Fibroblast of mammary gland (primary cell): ENCODE measurements at places on chromosomes 1 and 21.
A peak's percentile ranks its signal among the peaks of the same experiment; 100 is the strongest.

DNA sequence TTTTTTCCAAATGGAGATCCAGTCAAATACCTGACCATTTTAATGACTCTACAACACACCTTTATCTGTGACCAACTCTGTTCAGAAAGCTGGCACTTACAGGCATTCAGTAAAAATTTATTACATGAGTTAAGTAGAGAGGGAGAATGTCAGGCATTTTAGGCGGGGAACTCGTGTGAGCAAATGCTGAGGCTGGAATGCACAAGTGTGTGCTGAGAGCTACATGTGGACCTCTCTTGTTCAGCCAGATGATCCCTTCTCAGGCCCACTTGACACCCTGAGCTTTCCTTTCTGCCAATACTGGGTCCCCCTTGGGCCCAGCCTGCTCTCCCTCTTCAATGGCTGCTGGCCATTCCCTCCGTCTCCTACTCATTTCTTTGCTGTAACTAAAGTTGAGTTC, 11.7 kb downstream of the PPIH start:
- no peak for DNase-seq

DNA sequence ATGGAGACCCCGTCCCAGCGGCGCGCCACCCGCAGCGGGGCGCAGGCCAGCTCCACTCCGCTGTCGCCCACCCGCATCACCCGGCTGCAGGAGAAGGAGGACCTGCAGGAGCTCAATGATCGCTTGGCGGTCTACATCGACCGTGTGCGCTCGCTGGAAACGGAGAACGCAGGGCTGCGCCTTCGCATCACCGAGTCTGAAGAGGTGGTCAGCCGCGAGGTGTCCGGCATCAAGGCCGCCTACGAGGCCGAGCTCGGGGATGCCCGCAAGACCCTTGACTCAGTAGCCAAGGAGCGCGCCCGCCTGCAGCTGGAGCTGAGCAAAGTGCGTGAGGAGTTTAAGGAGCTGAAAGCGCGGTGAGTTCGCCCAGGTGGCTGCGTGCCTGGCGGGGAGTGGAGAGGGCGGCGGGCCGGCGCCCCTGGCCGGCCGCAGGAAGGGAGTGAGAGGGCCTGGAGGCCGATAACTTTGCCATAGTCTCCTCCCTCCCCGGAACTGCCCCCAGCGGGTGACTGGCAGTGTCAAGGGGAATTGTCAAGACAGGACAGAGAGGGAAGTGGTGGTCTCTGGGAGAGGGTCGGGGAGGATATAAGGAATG, 505 bp downstream of the LMNA start:
- no peak for DNase-seq

DNA sequence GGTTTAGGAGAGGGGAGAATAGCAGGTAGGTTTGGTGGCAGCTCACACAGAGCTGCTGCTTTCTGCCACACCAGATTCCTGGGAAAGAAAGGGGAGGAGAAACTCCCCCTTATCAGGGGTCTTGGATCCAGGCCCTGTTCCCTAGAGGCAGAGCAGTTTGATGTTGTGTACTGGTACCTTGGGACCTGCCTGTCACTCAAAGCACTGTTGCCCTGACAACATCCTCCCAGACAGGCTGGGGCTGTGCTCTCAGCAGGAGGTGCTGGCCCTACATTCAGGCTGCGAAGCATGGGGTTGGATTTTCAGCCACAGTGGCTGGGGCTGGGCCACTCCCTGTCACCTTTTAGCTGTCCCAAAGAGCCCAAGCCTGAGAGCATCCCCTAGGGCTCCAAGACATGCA, 188.0 kb downstream of the GRIK3 start:
- DNase-seq = no peak

GRCh38 chr1:2911421-2912178, 109.7 kb upstream of the ACTRT2 start:
- DNase-seq = no peak

DNA sequence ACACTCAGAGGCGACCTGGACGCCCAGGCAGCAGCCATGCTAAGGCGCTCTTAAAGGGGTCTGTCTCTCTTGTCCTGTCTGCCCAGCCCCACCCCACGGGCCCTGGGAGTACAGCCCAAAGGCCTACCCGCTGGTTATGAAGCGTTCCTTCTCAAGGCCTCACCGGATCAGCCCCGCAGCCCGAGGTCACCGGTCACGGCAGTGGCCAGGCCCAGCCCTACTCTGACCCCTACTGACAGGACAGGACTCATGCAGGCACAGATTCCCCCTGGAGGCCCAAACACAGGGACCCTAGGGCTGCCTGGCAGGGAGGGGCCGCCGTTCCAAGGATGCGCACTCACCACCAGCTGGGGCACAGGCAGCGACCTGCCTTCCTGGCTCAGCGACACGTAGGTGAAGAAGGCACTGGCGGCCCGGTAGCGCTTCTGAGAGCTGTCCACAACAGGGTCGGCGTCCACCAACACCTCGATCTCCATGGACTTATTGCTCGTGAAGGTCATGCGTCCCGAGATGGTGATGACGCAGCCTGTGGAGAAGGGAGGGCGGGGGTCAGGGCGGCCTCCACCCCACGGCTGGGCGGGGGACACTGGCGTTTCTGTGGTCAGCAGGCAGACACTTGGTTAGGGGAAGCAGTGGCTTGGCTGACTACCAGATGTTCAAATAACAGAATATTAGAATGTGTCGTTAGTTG, 20.0 kb upstream of the GPR153 start:
- DNase-seq = no peak

- no peak for DNase-seq
These were observed 802.9 kb upstream of the ADAMTS5 start for GRCh38 chr21:27769763-27770162.

DNA sequence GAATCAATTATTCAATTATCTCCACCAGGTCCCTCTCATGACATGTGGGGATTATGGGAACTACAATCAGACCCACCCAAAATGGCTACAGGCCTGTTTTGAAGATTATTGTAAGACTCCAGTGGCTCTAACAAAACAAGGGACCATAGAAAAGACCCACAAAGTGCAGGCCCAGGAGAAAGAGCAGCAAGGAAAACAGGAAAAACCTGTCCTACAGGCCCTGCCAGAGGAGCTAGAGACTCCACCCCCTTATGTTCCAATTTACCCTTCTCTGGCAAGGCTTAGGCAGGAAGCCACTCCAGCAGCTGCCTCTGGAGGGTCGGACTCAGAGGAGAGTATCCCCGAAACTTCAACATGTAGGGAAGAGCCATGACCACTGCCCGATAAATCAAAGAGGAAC, 96.5 kb downstream of the LIPI start:
- no peak for DNase-seq

- DNase-seq = no peak
These were observed 29.5 kb downstream of the DMAP1 start for GRCh38 chr1:44242746-44243145.

DNA sequence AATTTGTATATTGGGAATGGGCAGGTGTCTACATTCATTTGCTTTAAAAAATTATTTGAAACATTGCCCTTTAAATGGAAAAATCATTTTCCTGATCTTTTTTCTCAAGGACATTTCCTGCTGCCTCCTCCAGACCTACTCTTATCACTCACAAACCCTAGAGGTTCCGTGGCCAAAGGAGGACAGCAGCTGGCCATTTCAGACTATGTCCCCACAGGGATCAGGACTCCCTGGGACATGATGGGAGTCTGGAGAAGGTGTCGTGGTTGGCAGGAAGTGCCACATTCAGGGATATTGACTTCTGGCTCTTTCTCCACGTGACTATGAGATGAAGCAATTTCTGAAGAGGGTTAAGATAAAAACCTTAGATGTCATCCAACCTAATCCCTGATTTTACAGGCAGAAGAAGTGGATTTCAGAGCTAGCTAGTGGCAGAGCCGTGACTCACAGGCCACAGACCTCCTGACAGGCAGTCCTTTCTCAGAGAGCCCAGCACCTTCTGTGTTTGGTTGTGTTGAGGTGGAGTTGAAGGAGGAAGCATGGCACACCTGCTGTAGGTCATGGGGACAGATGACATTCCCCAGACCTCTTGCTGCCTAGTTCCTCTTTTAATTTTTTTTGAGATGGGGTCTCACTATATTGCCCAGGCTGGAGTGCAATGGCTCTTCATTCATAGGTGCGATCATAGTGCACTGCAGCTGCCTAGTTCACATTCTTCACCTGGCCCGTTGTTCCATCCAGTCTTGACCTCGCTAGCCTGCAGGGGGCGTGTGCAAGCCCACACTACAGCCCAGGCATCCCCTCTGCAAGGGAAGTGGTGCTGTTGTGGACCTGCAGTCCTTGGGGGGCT, 25.5 kb upstream of the IL10 start:
- no peak for DNase-seq

DNA sequence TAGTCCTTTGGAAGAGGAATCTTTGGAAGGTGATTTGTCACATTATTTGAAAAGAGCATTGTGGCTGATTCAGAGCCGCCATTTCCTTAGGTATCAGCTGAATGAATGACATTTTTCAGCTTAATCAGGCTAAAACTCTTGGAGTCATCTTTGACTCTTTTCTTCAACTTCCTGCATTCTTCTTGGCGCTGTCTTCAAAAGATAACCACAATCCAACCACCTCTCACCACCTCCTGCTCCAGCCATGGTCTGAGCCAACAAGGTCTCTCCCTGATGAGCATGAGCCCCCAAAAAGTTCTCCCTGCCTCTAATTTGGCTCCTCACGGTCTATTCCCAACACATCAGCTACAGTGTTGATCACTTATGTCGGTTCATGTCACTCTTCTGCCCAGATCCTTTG, 297.6 kb upstream of the RUNX1 start:
- no peak for DNase-seq

- DNase-seq = peak; percentile 45
These were observed 23.7 kb upstream of the NFIA start for GRCh38 chr1:61058483-61059245.

DNA sequence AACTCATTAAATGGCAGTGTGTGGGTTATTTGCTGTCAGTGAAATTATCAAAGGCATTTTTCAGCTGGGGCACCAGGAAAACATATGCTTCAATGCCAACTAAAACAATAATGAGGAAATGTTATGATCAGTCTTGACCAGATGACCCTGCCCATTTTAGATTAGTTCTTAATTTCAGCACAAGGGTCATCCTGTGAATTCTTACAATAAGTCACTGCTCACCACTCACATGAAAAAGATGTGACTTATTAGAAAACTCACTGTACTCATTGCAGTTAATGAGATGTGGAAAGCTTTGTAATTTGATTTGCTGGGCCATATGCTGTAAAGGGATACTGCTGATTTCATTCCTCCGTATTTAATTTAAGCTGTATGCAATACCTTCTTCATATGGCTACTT, 178.5 kb upstream of the LMO4 start:
- no peak for DNase-seq

DNA sequence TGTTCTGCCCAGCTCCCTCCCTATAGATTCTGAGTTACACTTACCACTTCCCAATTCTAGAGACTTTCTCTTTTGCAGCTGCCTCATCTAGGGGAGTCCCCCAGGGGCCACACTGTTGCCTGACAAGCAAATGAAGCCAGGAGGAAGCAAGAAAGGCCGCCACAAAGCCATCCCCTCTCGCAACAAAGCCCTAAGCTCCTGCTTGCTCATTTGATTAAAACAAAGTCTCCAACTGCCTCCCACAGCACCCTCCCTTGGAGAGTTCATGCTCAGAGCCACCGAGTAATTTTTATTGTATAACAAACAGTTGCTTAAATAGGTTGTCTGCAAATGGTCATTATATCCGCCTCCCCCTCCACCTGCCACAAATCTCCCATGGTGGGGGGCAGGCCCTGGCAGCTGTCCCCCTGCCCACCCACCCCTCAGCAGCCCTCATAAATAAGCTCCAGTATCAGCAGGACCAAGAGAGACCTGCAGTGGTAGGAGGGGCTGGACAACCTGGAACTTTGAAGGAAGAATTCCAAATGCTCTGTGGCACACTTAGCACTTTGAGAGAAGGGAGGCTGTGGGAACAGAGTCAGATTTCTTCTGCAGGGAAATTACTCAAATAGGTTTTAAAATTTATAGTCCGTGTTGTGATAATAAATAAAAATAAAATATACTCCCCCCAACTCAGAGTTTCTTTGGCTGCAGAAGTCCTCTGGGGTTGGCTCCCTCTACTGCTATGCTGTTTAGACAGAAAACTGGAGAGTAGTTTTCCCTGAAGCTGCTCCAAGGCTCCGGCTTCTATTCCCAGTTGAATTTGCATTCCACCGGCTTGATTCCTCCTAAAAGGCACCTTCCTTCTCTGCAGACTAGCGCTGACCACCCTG, 237.5 kb downstream of the TTLL7 start:
- DNase-seq = no peak

DNA sequence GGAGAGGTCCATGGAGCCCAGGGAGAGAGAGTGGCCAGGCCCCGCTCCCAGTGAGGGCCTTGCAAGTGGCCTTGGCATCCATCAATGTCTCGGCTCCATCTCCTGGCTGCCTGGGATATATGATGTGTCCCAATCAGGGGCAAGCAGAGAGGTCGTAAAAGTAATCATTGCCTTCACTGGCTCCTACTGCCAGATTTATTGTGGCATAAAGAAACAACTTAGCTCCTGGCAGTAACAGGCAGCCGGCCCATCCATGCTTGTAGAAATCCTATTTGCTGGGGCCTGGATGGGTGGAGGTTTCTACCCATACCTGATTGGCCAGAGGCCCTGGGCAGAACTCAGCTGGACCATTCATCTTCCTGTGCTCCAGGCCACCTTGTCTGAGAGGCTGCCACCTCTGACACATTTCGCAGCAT, 272.6 kb downstream of the MATN1 start:
- DNase-seq = no peak

GRCh38 chr1:101732261-101732660, 264.5 kb downstream of the OLFM3 start:
- DNase-seq = no peak

DNA sequence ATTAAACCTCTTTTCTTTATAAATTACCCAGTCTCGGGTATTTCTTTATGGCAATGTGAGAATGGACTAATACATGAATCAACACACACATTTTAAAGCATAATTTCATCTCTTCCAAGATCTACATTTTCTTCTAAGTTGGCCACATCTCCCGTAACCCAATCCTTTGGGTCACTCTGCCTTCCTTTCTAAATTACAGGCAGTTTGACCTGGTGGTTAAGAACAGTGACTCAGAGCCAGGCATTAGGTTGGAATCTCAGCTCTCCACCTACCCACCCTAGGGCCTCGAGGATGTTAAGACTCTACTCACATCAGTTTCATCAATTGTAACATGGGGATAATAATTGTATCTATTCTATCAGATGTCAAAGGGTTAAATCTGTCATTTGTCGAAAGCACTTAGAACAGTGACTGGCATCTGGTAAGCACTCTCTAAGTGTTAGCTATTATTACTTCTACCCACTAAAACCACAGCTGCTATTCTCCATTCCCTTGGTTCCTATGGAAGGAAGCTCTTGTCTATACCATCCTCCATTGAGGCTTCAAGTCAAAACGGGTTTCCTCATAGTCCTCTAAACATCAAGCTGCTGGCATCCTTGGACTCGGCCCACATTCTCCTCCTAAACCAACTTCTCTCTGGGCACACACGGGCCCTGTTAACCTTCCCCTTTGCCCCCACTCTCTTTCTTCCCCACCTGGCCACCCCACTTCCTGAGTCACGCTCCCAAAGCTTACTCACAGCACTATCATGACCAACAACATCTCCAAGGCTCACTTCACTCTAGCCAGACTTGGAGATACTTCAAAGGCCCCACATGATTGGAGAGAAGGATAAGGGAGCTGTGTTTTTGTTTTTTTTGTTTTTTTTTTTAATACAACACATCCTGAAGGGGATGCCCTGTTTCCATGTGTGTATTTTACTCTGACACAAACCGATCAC, 116.9 kb downstream of the TGFBR3 start:
- peak; percentile 69 for DNase-seq
